ENCODE measurements at places on chromosomes 4 and X. TPM values are rescaled to one million over a fixed set of nuclear protein-coding genes. Genes with fewer than 3 reads are reported as not detected.

The NKX6-1 gene
- total RNA-seq: 2.1 TPM

The POU3F4 gene
- 2.4 TPM for total RNA-seq

The SPON2 gene
- total RNA-seq: 29.5 TPM

The IL1RAPL1 gene
- total RNA-seq: 24.5 TPM

DNA sequence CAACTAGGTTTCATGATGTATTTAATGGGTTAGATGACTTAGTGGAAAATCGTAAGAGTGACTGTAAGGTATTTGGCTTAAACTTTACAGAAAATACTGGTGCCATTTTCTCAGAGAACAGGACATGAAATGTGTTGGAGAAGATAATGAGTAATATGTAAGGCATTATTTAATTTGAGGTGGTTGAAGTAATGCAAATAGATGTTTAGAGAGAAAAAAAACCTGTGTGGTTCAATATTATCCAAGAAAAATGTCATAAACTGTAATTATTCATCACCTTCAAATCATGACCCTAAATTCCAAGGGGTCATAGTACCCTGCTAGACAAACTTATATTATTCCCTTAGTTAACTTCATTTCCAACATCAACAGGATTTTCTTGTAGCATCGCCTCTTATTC, 171.7 kb downstream of the EPHA5 start:
- H3K4me3 ChIP-seq: no peak overlapping the region

GRCh38 chr4:113773756-113774155, 12.2 kb upstream of the CAMK2D start:
- no peak overlapping the region for H3K4me3 ChIP-seq
- no peak overlapping the region for H3K27ac ChIP-seq
- H3K36me3 ChIP-seq: no peaks in the 10 kb centered on the region
- H3K4me1 ChIP-seq: no peaks in the 10 kb centered on the region

DNA sequence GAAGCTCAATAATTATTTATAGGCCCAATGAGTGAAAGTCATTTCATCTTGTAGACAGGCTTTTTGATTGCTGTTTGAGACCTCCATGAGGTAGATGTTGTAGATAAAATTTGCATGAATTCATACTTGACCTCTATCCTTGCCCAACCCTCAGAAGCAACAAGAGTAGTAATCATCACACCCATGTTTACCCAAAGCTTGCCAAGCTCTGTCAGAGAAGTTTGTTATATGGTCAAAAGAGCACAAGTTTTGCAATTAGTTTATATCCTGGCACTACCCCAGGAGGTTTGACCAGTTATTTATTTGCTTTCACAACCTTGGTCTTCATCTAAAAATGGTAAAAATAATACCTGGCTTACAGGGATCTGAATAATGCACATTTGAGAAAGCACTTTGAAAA, 20.7 kb downstream of the ADH7 start:
- H3K4me3 ChIP-seq: no peak overlapping the region
- no peaks in the 10 kb centered on the region for H3K36me3 ChIP-seq
- H3K4me1 ChIP-seq: no peaks in the 10 kb centered on the region

DNA sequence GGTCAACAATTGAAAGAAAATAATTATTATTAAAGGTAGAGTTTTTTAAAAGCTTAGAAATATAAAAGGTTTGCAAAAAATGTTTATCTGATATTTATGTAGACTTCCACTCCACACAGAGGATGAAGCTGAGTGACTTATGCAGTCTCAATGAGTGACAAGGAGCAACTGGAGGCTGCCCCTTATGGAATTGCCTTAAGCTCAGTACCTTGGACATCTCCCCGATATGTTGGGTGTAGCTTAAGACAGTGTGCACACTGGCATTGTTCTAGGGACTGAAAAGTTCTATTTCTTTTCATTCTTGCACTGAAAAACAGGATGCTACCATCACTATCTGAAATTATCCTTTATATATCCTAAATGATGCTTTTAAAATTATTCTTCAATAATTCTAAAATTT, 292.1 kb downstream of the PRDM5 start:
- H3K27me3 ChIP-seq: no peaks in the 10 kb centered on the region
- no peak for DNase-seq
- H3K36me3 ChIP-seq: no peaks in the 10 kb centered on the region
- no peak overlapping the region for H3K4me3 ChIP-seq

DNA sequence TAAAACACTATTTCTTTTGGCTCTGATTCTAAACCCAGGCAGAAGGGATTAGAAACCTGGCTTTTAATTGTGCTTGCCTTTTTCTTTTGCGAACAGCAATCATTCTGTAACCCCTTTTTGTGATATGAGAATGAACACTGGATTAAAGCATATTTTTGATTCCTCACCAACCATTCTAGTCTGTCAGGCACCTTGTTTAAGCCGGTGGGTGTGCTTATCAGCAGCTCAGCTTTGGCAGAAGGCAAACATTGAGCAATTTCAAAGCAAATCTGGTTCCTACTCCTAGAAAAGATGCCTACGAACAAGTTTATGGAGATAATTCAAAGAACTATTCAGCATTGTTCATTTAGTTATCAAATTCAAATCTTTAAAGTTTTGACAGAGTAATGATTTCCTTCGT, 265.1 kb upstream of the FAM241A start:
- H3K36me3 ChIP-seq: no peaks in the 10 kb centered on the region
- no peaks in the 10 kb centered on the region for H3K4me1 ChIP-seq
- H3K27me3 ChIP-seq: no peaks in the 10 kb centered on the region
- H3K27ac ChIP-seq: no peak overlapping the region
- no peak for DNase-seq
- H3K4me3 ChIP-seq: no peak overlapping the region

GRCh38 chr4:163866728-163867315, 372.3 kb downstream of the TMA16 start:
- H3K36me3 ChIP-seq: no peaks in the 10 kb centered on the region
- H3K4me1 ChIP-seq: no peaks in the 10 kb centered on the region
- no peaks in the 10 kb centered on the region for H3K27me3 ChIP-seq
- H3K27ac ChIP-seq: no peak overlapping the region
- no peak overlapping the region for H3K4me3 ChIP-seq
- DNase-seq: no peak

- H3K27ac ChIP-seq: no peak overlapping the region
- no peaks in the 10 kb centered on the region for H3K4me1 ChIP-seq
- no peaks in the 10 kb centered on the region for H3K27me3 ChIP-seq
- H3K4me3 ChIP-seq: no peak overlapping the region
Observed at GRCh38 chr4:14446311-14446710, 556.0 kb upstream of the CPEB2 start.

- no peak overlapping the region for H3K4me3 ChIP-seq
- H3K4me1 ChIP-seq: no peaks in the 10 kb centered on the region
- no peak for DNase-seq
- no peaks in the 10 kb centered on the region for H3K36me3 ChIP-seq
- H3K27ac ChIP-seq: no peak overlapping the region
Observed at GRCh38 chr4:106987311-106987710, 48.8 kb downstream of the DKK2 start.
